ENCODE measurements at places on chromosomes 4 and X. TPM values are rescaled to one million over a fixed set of nuclear protein-coding genes. Genes with fewer than 3 reads are reported as not detected.

- no peak for DNase-seq
Observed at GRCh38 chr4:35463251-35463952, 780.9 kb downstream of the ARAP2 start.

DNA sequence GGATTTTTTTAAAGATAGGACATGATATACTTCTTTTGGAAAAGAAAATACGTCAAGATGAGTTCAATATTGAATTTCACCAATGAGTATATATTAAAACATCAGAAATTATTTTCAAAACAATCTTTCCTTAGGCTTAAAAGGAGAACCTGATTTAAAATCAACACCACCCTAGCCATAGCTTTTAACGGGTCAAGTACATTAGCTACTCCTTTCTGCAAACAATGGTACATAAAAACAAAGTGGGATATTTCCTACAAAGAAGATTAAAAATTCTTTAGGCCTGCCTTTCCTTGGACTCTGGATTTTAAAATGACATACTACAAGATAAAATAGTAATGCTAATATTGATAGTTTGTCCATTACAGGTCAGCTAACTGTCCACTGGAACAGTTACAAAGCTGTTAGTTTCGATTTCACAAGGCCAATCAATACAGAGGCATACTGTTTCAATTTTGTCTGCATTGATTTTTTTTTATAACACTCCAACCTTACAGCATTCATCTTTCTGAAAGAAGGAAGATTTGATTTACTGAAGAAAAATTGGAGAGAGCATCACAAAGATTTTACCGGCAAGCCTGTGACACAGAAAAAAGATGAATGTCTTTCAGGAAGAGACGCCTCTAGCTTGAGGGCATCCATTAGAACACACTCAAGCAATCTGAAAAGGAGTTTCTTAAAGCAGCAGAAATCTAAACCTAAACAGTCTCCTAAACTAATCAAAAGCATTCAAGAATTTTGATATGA lies 97.2 kb downstream of the MAB21L2 start:
- DNase-seq, result no peak

DNA sequence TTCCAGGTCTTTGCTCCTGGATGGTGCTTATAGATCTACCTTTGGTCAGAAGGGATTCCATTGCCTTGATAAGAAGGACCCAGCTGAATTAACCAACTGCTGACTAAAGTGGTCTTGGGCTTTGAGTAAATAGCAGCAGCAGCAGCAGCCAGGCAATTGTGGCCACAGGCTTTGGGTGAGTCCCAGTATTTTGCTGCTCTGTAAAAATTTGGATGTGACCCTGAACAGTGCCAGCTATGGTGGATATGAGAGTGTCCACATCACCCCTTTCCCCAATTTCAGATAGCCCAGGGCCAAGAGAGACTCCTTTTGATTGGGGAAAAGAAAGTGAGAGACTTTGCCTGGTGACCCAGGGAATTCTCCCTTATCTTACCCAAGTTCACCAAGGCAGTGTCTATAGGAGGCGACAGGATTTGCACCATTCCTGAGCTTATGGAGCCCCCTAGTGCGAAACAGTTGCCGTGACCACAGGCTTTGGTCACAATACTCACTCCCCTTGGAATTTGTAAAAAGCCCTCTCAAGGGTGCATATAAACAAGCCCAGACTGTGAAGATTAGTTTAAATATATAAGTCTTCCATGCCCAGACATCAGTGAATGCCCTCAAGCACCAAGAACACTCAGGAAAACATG lies 518.0 kb downstream of the TMA16 start:
- DNase-seq, result no peak

The ZNF630 gene
- 3.0 TPM for total RNA-seq

DNA sequence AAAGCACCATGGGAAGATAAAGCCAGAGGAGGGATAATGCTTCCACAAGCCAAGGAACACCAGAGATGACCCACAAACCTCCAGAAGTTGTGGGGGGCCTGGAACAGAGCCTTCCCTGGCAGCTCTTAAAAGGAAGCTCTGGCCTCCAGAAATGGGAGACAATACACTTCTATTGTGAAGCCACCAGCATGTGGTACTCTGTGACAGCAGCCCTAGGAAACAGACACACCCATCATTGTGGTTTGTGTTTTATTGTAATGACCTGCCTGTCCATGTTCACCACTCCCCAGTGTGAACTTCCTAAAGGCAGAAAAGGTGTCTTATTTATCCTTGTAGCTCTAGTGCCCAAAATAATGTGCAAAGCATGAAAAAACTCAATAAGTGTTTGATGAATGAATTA lies 264.1 kb upstream of the GATB start:
- DNase-seq, result no peak

- no peak for DNase-seq
Observed at GRCh38 chrX:57871463-57871862, 38.8 kb downstream of the ZXDA start.

The CACNA1F gene
- total RNA-seq, result 0.47 TPM

GRCh38 chr4:666436-666810 lies 7.7 kb downstream of the ATP5ME start:
- DNase-seq, result peak; percentile 14

DNA sequence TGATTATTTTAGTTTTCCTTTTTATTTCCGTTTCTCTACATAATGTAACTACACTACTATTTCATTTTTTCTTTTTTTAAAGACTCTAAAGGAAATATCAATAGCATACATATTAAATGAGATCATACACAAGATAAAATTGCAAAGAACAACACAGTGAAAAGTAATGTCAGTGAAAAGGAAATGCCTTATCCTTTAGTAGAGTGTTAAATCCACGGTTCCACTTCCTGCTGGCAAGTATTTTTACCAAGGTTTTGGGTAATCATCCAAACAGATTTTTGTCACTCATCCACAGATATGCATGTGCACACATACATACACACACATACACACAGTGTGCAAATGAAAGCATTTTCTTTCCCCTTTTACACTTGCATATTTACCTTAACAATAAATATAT lies 548.9 kb downstream of the PPP4R3C start:
- DNase-seq, result no peak

The FAM114A1 gene
- 14.8 TPM for total RNA-seq

DNA sequence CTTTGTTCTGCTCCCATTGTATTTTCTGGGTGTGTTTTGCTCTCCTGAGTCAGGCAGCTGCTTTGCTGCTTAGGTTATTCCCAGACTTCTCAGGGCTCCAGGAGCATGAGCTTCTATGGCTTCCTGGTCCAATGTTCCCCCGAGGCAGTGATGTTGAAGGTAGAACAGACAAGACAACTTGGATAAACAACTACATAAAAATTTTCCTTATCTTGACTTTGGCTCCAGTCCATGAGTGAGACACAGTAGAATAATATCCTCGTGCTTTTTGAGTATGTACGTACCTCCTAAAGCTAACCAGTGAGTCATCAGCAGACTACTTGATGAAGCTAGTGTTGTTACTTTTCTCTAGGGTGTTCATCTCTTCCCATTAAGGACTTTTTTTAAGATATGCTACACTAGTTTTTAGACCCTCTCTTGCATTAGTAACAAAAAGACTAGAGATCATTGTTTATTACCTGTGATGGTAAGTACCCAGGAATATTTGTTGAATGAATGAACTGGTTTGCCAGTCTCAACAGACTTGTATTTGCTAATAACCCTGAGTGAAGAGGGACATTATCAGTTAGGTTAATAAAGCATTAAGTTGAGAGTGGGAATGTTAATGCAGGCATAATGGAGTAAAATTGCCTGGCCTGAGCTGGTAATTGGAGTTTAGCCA lies 131.9 kb downstream of the FHIP1A start:
- no peak for DNase-seq

DNA sequence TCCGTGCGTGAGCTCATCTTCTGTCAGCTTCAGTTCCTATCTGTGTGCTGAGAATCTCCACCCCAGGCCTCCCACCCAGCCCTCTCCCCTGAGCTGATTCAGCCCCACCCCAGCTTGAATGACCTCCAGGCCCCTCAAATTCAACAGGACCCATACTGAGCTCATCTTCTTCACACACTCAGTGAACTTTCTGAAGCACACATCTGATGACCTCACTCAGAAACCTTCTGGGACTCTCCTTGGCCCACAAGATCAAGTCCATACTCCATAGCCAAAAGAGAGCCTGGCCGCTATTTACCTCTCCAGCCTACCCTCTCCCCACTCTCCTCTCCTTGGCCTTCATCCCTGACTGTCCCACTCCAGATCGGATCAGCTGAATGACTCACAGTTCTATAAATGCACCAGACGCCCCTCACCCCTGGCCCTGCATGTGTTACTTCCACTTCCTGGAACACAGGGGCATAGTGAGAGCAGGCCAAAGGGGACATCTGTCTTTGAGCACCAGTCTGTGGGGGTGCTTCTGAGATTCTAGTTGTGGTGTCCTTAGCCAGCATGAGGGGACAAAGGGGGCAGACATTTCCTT lies 62.5 kb downstream of the PJA1 start:
- no peak for DNase-seq

GRCh38 chrX:115571712-115572111 lies 10.7 kb downstream of the PLS3 start:
- no peak for DNase-seq

Data from left ventricle myocardium superior (tissue), 1 donor.